ENCODE measurements at places on chromosomes 1 and 21. TPM values are rescaled to one million over a fixed set of nuclear protein-coding genes. Genes with fewer than 3 reads are reported as not detected.

GRCh38 chr21:16642353-16642752 is 870.5 kb upstream of the CXADR start:
- no peak for DNase-seq

- no peak for DNase-seq
Measured at GRCh38 chr1:157982136-157982535, 11.3 kb upstream of the KIRREL1 start.

DNA sequence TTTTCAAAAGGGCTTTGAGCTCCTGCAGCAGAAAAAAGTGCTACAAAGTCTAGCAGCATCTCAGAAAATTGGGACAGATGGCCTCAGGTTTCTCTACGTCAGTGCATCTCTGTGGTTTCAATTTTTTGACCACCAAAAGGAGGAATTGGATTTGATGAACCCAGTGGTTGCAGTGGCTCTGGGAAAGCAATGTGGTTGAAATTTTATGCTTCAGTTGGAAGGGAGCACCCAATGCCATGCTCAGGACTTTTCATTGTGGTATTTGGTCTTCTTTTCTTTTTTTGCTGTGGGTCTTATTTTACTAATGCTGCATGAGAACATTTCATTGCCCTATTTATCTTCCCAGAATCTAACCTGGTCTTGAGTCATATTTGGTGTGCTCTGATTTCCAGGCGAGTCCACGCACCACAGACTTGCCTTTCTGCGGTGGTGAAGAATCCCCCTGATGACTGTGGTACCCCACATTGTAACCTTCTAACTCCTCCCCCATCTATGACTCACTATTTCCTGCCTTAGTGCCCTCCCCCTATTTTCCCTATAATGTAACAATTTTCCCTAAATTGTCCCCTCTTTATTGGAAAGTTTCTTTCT is 56.7 kb downstream of the S1PR1 start:
- no peak for DNase-seq

DNA sequence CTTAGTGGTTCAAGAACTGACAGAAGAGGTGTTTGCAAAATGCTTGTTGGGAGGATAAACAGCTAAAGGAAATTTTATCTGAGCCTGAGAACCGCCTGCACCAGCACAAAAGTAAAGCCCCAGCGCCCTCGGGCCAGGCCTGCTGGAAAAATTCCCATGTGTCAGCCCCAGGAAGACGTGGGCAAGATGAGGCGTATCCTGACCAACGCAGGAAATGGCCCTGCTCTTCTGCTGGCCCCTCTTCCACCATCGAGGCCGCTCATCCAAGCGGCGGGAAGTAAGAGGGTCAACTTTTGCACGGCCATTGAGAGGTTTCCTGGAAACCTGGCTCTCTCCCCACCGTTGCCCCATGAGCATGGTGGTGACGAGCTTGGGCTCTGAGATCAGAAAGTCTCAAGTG is 39.6 kb downstream of the LRRC3 start:
- DNase-seq, result no peak

- no peak for DNase-seq
Measured at GRCh38 chr21:45543371-45543709, 1.1 kb upstream of the SLC19A1 start.

DNA sequence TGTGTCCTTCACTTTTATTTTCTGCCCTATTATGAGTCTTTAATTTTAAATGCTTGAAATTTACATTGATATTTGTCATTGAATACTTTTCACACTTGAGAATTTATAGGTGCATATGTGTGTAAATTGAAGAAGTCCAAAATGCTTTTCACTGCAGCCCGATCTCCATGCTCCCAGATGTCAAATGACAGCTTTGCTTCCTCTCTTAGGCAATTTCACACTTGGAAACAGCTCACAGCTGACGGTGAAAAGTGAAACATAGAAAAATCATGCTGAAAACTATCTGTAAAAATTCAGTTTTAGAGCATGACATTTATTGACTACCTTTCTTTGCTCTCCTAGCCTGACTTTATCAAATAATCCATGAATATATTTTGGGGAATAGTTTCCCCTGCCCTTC is 196.0 kb downstream of the RPS6KC1 start:
- DNase-seq, result no peak

DNA sequence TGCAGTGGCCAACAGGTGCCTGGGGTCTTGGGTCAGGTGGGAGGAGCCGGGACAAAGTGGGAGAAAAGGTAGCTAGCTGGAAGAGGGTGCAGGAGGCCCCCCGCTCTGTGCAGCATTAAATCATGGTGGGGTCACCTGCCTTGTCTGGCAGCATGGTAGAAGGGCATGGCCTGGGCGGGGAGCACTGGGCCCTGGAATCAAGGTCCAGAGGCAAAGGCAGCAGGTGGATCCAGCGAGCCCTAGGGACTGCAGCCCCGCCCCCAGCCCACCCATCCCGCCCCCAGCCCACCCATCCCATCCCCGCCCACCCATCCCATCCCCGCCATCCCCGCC is 16.7 kb upstream of the TTLL10 start:
- no peak for DNase-seq

DNA sequence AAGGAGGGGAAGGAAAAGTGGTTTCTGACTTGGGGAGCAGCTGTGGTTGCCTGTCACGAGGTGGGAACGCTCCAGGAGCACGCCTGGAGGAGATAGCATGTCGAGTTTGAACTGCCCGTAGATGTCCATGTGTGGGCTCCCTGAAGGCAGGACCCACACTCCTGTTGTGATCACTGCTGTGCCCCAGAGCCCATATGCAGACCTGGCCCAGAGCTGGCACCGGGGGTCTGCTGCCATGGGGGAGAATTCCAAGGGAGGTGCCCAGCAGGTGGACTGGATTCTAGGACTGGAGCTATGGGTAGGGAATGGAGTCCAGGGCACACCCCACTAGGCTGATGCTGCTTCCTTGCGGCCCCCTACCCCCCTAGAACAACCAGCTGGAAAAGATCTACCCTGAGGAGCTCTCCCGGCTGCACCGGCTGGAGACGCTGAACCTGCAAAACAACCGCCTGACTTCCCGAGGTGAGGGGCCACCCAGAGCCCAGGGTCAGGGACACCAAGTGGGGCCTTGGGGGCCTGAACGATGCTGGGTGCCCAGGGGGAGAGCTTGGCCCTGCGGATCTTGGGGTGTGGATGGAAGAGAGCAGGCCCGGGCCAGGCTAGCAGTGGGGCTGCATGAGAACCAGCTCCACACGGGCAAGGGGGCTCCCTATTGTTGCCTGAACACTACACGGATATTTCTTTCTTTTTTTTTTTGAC is 9.3 kb downstream of the PODN start:
- DNase-seq, result no peak

DNA sequence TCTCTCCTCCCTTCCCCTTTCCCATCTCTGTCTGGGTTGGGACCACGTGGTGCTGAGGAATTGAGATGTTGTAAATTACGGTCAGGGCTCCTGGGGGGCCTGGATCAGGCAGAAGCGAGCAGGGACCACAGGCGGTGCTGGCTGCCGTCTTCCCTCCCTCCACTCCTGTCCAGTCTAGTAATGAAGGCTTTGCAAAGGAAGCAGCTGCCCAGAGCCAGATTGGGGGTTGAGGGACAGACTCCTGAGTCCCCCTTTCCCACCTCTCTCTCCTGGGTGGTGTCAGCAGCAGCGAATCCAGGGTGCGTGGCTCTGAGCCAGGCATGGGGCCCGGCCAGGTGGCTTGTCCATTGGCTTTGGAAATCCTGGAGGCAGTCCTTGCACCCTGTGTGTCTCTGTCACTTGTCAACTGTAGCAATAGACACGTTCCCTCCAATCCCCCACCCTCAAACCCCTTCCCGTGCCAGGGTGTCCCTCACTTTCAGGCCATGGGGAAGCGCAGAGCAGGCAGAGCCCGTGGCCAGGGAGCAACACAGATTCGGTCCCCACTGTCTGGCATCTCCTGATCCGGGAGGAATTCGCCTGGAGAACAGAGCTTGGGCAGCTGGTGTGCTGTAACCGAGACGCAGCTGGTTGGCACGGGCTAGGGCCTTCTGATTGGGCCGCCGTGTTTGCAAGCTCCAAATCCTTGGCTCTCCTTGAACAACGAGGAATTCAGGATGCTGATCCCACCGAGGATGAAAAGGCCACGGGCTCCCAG is 64.8 kb upstream of the WNT4 start:
- no peak for DNase-seq

- no peak for DNase-seq
Measured at GRCh38 chr21:36183144-36183795, 26.6 kb downstream of the DOP1B start.

DNA sequence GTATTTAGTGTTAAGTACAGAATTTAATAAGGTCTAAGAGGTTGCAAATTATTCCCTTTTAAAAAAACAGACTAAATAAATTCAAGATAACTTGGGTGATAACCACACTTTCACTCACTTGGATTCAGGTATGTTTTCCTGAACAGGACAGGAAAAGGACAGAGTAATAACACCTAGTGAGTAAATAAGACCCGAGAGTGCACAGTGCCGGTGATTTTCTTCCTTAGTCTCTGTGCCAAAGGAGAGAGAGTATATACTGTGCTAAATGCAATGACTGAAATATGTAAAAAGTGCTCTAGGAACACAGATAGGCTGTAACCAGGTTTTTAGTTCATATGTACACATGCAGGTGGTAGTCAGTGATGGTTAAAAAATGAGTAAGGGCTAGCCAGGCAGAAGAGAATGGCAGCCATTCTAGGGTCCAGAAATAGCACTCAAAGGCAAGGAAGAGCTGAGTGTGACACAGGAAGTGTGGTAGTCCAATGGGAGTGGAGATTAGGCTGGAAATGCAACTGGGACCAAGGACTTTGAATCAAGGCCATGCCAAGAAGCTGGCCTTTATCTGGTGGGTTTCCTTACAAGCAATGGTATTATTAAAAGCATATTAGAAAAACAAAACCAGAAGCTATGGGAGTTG is 58.1 kb downstream of the NRIP1 start:
- no peak for DNase-seq

GRCh38 chr1:958823-959730 is at the start of gene NOC2L:
Gene NOC2L, minus strand, starts transcription at chr1:959256. Its CDS starts 16 bp downstream, at chr1:959240.
- DNase-seq, result no peak

- no peak for DNase-seq
Measured at GRCh38 chr1:207831517-207832327, 79.2 kb downstream of the CD34 start.

- DNase-seq, result no peak
Measured at GRCh38 chr1:85849660-85850059, 141.4 kb upstream of the ZNHIT6 start.

- DNase-seq, result no peak
Measured at GRCh38 chr1:205472737-205473441, 17.0 kb upstream of the BLACAT1 start.

DNA sequence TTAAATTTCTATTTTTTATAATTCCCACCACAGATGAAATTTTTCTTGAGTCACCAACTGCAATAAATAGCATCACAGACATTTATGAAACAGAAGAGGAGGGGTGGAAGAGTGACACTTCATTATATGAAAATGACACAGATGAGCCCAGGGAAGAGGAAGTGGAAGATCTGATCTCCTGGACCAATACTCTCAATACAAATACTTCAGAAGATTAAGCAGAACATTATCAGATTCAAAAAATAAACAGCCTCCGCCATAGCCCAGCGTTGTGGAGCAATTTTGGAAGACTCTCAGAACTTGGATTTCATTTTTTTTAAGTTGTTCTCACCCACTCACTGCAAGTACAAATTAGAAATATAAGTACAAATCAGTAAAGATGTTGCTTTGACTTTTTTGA is 63.6 kb downstream of the UBE2U start:
- no peak for DNase-seq

- peak; percentile 26 for DNase-seq
Measured at GRCh38 chr1:48236716-48237470, 14.4 kb downstream of the SLC5A9 start.

- DNase-seq, result no peak
Measured at GRCh38 chr1:27872802-27873551, 633 bp downstream of the THEMIS2 start.

DNA sequence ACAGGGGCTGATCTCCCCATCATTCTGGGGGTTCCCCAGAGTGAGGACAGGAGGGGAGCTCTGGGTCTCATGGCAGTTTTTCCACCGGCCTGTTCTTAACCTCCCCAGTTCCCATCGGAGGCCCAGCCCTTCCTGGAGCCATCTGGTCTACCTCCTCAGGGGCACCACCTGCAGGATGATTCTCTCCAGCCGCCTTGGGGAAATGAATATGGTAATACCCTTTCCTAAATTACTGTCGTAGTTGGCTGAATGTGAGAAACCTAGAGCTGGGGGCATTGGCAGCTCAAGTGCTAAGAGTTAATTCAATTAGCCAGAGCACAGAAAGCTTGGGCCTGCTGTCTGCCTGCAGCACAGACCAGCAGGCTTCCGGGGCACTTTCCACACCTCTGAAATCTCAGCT is 64.9 kb downstream of the TAS1R2 start:
- no peak for DNase-seq

- DNase-seq, result no peak
Measured at GRCh38 chr1:30691480-30691879, 31.9 kb downstream of the MATN1 start.

GRCh38 chr1:43802356-43802980 is 95.1 kb downstream of the ST3GAL3 start:
- no peak for DNase-seq

Gene GSTM3
- total RNA-seq, result 81.9 TPM

Gene SV2A
- total RNA-seq, result 5.9 TPM

Gene ARHGAP30
- total RNA-seq, result 0.07 TPM

Gene ATP13A2
- total RNA-seq, result 87.8 TPM

Gene TTC39A
- 21.3 TPM for total RNA-seq

Gene MLLT11
- 19.0 TPM for total RNA-seq

Gene OR6K6
- total RNA-seq, result not detected

Gene WNT4
- total RNA-seq, result 0.07 TPM

Gene LAMB3
- 72.0 TPM for total RNA-seq

Gene AK4
- total RNA-seq, result 36.6 TPM

Gene C1orf21
- 4.0 TPM for total RNA-seq

Gene VN1R5
- total RNA-seq, result not detected

Gene NRIP1
- total RNA-seq, result 81.1 TPM
